Activated CD4-positive, alpha-beta memory T cell treated with anti-CD3 and anti-CD28 coated beads for 36 hours (primary cell): ENCODE measurements at places on chromosomes 12 and 14.
A peak's percentile ranks its signal among the peaks of the same experiment; 100 is the strongest.

- DNase-seq = peak; percentile 59
- no peaks in the 10 kb centered on the region for H3K27me3 ChIP-seq
- H3K27ac ChIP-seq = no peak overlapping the region
- H3K36me3 ChIP-seq = peaks cover 4% of the 10 kb centered on the region
- no peak overlapping the region for H3K4me3 ChIP-seq
- peaks cover 24% of the 10 kb centered on the region for H3K4me1 ChIP-seq
Measured at GRCh38 chr12:49838973-49839633, 3.8 kb downstream of the BCDIN3D start.

GRCh38 chr14:94132285-94132887 is 3.0 kb upstream of the IFI27L2 start:
- H3K36me3 ChIP-seq = no peaks in the 10 kb centered on the region
- peaks cover 15% of the 10 kb centered on the region for H3K4me1 ChIP-seq
- peak; percentile 68 for DNase-seq
- H3K4me3 ChIP-seq = no peak overlapping the region

DNA sequence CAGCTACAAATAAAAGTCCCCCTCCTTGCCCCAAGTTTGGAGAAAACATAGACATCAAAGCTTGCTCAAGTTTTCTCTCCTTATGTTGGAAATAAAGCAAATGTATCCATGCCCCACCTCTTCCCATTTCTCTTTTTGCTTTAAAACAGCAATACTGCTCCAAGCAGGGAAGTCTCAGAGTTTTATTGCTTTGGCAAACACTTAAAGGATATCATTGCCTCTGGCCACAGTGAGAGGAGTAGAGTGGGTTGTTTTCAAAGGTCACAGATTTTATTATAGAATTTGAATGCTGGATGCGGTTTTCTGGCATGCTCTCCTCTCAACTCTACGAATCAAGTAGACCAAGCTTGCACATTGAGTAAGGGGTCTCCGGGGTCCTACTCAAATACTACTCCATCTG is 149.7 kb downstream of the TTC7B start:
- no peak overlapping the region for H3K4me3 ChIP-seq
- H3K27me3 ChIP-seq = no peaks in the 10 kb centered on the region
- H3K4me1 ChIP-seq = no peaks in the 10 kb centered on the region

GRCh38 chr12:121711361-121712189 is 977 bp upstream of the TMEM120B start:
- peak; percentile 49 for DNase-seq
- peaks cover 1% of the 10 kb centered on the region for H3K36me3 ChIP-seq
- H3K4me1 ChIP-seq = peaks cover 16% of the 10 kb centered on the region
- no peaks in the 10 kb centered on the region for H3K27me3 ChIP-seq
